Non-pigmented ciliary epithelial cell (primary cell): ENCODE measurements at places on chromosomes 3 and 15.

- no peak for DNase-seq
Observed at GRCh38 chr3:197093871-197094270, 64.3 kb upstream of the MELTF start.

DNA sequence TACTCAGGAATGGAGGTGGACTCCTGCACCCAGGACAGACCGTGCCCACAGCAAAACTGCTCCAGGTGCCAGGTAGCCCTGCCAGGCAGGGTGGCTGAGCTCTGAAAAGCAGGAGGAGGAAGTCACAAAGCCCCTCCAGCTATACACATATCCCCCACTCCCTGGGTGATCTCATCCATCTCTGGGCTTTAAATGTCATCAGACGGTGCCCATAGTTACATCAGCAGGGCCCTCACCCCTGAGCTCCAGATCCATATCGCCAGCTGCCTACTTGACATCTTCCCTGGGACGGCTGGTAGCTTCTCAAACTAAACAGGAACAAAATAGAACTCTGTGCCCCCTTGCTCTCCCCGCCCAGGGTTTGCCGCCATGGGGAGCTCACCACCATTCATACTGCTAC lies 87.7 kb downstream of the MEGF11 start:
- DNase-seq, result no peak

GRCh38 chr3:147360646-147361453 lies 45.5 kb downstream of the ZIC4 start:
- no peak for DNase-seq

- DNase-seq, result no peak
Observed at GRCh38 chr3:127611251-127611650, 13.0 kb downstream of the MCM2 start.

- no peak for DNase-seq
Observed at GRCh38 chr3:169387751-169388696, 275.5 kb downstream of the MECOM start.

GRCh38 chr3:192843723-192844485 lies 73.8 kb downstream of the MB21D2 start:
- DNase-seq, result no peak

- DNase-seq, result no peak
Observed at GRCh38 chr15:51692154-51692553, 10.9 kb downstream of the SCG3 start.

DNA sequence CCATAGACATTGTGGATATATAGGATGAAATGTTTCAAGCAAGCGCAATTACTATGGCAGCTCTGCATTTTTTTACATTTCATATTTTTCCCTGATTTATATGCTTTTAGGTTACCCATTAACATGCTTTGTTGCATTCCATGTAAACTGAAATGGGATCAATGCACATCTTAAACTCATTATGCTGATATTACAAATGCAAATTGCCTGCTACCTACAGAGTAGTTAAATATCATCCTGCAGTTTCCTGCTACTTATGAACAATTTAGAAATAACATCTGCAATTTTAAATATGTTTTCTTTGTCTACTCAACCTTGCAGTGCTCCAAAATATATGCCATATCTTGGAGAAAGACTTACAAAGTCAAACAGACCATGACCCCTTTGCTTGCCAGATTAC lies 526.9 kb upstream of the NECTIN3 start:
- no peak for DNase-seq

DNA sequence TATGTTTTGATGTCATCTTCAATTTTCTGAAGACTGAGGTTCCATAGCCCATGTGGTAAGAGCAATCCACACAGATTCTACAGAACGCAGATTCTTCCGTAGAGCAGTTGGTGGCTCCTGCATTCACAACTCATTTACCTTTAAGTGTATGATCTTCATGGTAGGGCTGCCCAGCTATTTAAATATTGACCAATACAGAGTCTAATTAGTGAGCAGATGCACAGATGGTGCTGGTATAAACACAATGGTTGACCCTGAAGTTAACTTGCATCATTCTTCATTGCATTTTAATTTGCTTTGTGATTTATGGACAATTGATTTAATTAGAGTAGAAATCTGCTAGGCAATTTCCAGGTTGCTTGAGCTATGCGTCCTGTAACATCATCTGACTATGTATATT lies 269.2 kb downstream of the SQOR start:
- no peak for DNase-seq

DNA sequence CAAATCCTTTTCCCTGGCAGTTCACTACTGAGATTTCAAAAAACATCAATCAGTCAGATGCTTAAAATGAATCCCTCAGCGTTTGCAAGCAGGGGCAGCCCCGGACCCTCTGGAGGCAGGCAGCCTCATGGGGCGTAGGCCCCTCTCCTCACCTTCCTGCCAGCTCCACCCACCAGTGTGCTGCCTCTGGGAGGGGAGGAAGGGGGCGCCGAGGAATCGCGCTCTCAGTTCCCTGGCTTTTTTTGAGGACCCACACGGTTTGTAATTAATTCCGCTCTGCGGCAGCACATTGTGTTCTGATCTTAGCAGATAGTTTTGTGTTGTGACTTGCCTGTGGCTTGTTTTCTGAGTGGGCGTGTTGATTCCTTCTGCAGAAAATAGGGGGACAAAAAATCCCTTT lies 159.9 kb downstream of the KLF13 start:
- DNase-seq, result no peak

DNA sequence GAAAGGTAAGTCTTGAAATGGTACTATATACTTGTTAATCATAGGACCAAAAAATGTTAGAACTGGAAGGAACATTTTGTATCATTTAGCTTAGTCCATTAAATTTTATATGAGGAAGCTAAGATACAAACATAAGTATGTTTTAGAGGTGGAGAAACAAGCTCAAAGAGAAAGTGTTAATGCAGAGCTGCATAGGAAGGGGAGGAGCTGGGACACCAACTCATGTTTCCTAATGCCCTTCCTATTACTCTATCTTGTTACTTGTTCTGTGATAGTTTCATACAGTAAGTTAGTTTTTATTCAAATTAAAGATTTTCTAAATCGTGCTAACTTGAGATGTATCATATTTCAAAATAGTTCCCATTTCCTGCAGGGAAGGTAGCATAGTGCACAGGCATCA lies 7.4 kb downstream of the SLC35A5 start:
- no peak for DNase-seq

DNA sequence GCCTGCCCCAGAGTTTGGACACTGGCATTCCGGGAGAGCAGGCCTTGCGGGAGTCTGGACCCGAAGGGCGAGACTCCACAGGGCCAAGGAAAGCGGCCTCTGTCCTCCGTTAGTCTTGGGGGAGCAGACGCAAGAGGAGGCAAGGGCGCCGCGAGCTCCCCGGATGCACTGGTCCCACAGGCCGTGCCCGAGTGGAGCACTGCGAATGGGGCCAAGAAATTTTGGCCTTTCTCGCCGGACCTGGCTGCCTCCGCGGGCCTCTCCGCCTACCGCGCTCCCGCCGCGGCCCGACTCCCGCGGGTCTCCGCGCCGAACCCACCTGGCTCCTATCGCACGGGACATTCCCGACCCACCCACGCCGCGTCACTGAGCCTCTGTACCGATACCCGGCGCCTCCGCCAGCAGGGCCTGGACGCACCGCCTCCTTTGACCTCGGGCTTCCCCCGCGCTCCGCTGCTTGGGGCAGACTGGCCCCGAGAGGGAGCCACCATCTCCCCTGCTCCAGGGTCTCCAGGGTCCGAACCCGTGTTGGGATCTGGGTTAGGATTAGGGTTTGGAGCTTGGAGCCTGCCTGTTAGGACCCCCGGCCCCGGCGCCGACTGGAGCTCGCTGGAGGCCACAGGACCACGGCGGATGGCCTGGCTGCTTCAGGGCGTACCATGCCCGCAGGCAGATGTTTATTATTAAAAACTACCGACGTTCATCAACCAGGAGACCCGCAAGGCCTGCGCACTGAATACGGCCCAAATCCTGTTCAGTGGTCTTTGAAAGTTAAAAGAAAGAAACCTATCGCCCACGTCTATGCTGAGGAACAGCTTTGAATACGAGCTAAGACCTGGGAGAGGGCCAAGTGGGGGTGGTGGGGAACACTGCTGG lies 11.7 kb downstream of the SHOX2 start:
- no peak for DNase-seq

DNA sequence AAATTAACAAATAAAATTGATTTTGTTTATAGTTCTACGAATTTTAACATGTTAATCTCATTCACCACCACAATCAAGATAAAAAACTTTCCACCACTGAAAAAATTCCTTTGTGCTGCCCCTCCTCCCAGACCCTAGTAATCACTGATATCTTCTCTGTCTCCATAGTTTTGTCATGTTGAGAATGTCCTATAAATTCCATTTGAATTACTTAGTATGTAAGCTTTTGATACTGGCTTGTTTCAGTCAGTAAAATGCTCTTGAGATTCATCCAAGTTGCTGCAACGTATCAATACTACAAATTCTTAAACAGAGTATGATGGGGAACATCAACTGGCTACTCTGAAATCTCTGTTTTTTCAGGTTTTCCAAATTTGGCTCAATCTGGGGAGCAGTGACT lies 129.6 kb downstream of the CTNNB1 start:
- DNase-seq, result peak; percentile 40

GRCh38 chr15:81311752-81312464 lies 12.0 kb downstream of the STARD5 start:
- DNase-seq, result no peak

DNA sequence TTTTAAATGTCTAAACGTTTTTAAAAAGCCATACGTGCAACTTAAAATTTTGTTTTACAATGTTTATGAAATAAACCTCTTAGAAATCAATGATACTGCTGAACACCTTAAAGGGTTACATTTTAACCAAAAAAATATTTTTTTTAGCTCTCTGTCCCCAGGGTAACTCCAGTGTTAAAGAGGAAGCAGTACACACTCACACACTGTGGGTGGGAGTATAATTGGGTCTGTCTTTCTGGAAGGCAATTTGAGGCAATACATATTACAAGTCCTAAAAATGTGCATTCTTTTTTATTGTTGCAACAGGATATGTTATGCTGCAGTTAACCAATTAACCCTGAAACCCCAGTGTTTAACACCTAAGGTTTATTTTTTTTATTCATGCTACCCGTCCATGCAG lies 34.1 kb downstream of the WHAMM start:
- no peak for DNase-seq

- no peak for DNase-seq
Observed at GRCh38 chr3:141150081-141150830, 81.4 kb upstream of the PXYLP1 start.
